ENCODE measurements at places on chromosomes 5 and 9.

DNA sequence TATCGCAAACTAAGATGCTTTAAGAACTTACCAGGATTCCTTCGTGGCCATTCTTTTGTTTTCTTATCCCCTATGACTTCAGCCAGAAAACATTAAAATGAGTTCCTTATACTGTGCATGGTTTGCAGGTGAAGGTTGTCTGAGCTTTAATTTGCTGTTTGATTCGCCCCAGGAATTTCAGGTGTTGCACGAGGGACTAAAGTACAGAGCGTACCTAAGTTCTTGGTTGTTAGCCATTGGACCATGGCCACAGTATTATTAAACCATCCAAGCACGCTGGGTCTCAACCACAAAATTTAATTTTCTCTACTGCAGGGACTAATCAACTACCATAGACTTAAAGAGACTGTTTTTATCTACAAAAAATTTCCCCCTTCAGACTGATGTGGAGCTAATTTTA is 208.4 kb upstream of the MPDZ start:
- no peak for DNase-seq

GRCh38 chr9:130143958-130144366 is 28.2 kb upstream of the NCS1 start:
- no peak for DNase-seq

GRCh38 chr9:137621131-137621757 is 2.4 kb downstream of the EHMT1 start:
- no peak for DNase-seq

GRCh38 chr9:12697719-12698118 is 4.5 kb downstream of the TYRP1 start:
- no peak for DNase-seq

- peak; percentile 37 for DNase-seq
These were observed at the start of gene DPYSL3 for GRCh38 chr5:147509710-147510651. DPYSL3 (minus strand) TSS chr5:147510068; CDS start chr5:147509858, 210 bp downstream.

DNA sequence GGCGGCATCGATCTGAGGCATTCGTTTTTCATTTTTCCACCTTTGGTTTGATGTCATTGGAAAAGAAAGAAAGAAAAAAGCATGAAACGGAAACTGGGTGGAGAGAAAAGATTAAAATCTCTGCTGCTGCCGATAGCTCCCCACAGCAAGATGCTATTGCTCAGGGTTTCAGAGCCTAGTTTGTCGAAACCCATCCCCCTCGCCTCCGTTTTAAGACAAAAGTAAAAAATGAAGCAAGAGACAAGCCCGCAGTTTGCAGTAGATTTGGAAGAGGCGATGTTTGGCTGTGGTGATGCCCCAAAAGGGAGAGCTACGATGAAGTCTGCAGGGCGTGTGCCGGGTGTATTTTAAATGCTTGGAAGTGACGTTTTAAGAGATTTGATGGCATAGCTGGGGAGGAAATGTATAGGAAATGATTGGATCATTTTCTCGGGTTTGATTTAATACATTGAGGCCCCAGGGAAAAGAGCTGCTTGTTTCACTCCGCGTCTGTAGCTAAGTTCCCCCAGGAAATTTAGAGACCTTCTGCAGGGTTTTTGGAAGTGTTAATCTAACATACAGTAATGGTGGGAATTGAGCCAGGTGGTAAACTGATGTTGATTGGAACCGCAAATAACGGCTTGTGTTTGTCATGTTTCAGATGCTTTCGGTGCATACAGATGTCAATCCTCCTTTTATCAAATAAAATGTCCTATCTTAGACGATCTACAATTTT is 909 bp downstream of the NDFIP1 start:
- no peak for DNase-seq
